ENCODE measurements at places on chromosomes 5 and 9. TPM values are rescaled to one million over a fixed set of nuclear protein-coding genes. Genes with fewer than 3 reads are reported as not detected.

The ARL10 gene
- total RNA-seq, result 9.8 TPM

DNA sequence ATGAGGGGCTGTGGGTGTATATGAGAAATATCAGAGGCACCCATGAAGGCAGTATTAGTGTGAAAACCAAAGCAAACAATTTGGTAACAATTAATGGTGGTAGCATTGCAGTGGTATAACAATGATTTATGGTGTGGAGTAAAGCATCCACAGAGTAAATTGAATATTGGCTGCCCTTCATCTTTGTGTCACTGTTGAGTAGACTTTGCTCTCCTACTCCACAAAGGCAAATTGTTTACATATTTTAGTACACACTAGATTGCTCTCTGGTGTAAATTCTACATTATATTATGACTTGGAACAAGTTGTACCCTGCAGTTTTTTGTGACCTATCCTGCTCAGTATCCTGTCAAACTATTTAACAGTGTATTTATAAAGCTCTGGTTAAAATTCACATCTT is 455.5 kb upstream of the RORB start:
- no peak for DNase-seq

- no peak for DNase-seq
Measured at GRCh38 chr5:42718591-42718990, 38.0 kb upstream of the CCDC152 start.

The CDH9 gene
- not detected for total RNA-seq
